ENCODE measurements at places on chromosomes 4 and X.

GRCh38 chrX:40651620-40652223 is 4.4 kb upstream of the CXorf38 start:
- no peaks in the 10 kb centered on the region for H3K4me1 ChIP-seq
- no peaks in the 10 kb centered on the region for H3K27me3 ChIP-seq
- DNase-seq, result peak; percentile 36
- no peaks in the 10 kb centered on the region for H3K36me3 ChIP-seq
- H3K4me3 ChIP-seq, result no peak overlapping the region

DNA sequence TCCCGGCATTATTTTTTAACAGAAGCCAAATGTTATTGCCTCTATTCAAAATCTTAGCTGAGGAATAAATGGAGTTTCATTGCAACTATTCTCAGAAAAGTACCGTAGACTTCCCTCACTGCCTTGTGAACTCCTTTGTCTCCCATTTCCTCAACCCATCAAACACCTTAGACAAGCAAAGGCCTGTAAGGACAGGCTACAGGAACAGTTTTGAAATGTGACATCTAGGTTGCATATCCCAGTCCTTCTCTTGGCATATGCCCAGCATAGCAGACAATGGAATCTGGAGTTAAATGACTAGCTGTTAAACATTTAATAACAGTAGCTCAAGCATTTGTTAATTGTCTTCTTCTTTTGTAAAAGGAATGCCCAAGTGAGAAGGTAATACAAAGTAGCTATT is 1371.7 kb downstream of the STIM2 start:
- no peaks in the 10 kb centered on the region for H3K36me3 ChIP-seq
- no peak overlapping the region for H3K4me3 ChIP-seq
- H3K27ac ChIP-seq, result no peak overlapping the region
- peaks cover 52% of the 10 kb centered on the region for H3K4me1 ChIP-seq

- peak; percentile 41 for DNase-seq
- peak overlapping the region; percentile 36 for H3K27ac ChIP-seq
- no peaks in the 10 kb centered on the region for H3K27me3 ChIP-seq
- H3K4me1 ChIP-seq, result peaks cover 35% of the 10 kb centered on the region
Measured at GRCh38 chr4:83231620-83232076, 53.0 kb downstream of the COQ2 start.

DNA sequence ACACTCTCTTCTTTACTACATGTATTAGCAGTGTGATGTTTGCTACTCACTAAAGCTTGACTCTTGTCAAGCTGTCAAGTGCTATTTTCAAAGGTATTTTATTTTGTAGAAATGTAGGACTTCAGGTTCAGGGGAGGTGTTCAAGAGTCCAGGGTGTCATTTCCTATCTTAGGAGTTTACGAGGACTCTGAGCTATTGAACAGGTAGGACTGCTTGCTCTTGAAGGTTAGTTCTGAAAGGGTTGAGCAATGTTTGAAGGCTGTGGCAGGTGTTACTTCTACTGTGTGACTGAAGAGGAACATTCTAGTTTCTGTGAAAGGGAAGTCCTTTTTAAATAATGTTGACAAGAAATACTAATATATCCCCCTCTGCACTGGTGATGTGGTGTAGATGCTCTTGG is 1151.2 kb downstream of the PDHA2 start:
- H3K27me3 ChIP-seq, result no peaks in the 10 kb centered on the region
- no peaks in the 10 kb centered on the region for H3K36me3 ChIP-seq
- no peak for DNase-seq
- H3K27ac ChIP-seq, result no peak overlapping the region
- no peak overlapping the region for H3K4me3 ChIP-seq

DNA sequence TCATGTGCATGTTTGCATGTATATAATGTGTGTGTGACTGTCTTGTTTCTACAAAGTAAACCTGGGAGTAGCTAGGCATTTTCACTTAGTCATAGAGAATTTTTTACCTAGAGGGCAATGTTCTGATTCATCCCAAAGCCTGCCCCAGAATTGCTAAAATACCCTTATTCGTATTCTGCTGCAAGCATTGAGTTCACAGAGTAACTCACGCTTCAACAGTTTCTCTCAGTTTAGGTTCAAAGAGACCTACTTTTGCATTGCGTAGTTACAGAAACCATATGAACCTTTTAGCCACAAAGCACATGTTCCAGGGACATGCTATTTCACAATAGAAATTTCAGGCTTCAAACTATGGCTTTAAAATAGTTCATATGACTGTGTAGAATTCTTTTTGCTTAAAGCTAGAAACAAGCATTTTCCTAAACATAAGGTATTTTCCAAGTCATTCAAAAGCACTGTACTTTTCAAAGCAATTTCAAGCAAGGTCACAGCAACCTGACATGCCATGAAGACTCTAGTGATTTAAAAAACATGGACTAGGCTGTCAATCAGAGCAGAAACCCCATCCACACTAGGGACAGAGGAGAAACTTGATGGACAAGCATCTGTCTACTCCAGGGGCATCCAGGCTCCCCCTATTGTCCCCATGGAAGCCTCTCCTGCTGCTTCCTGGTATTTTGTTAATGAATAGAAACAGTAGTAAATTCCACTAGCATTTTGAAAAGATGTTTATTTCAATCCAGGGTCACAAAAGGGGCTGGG is 81.5 kb upstream of the MAPK10 start:
- DNase-seq, result peak; percentile 31
- peaks cover 17% of the 10 kb centered on the region for H3K4me1 ChIP-seq
- no peak overlapping the region for H3K4me3 ChIP-seq
- no peak overlapping the region for H3K27ac ChIP-seq
- peaks cover 14% of the 10 kb centered on the region for H3K27me3 ChIP-seq

GRCh38 chr4:3196670-3197359 is 52.1 kb upstream of the MSANTD1 start:
- peak overlapping the region; percentile 11 for H3K27ac ChIP-seq
- no peak overlapping the region for H3K4me3 ChIP-seq
- no peak for DNase-seq
- no peaks in the 10 kb centered on the region for H3K27me3 ChIP-seq
- peaks cover 10% of the 10 kb centered on the region for H3K4me1 ChIP-seq
- peaks cover 3% of the 10 kb centered on the region for H3K36me3 ChIP-seq

GRCh38 chr4:26993539-26993938 is 132.9 kb downstream of the STIM2 start:
- no peaks in the 10 kb centered on the region for H3K36me3 ChIP-seq
- no peak for DNase-seq

GRCh38 chr4:52783069-52783468 is 31.8 kb upstream of the ERVMER34-1 start:
- no peaks in the 10 kb centered on the region for H3K4me1 ChIP-seq
- peaks cover 6% of the 10 kb centered on the region for H3K27me3 ChIP-seq
- H3K4me3 ChIP-seq, result no peak overlapping the region
- DNase-seq, result no peak
- H3K27ac ChIP-seq, result no peak overlapping the region

DNA sequence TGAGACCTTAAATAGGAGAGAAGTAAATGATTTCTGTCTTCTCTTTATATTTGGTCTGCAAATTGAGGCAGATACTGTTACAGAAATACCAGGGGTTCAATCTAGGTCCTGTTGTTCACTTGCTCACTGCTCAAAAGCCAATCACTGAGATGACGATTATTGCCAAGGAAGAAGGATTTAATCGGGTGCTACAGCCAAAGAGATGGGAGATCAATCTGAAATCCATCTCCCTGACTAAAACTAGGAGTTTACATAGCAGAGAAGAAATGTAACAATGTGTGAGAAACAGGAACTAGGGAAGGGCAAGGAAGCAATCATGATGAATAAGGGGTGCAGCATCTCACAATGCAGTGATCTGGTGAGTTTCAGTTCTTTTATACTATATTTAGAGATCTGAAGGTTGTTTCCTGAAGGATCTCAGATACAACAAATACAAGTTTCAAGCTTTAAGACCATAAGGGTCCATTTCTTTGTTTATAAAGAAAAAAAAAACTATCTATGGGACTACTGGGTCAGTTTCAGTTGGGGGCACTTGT is 117.9 kb upstream of the FAM9B start:
- H3K4me3 ChIP-seq, result no peak overlapping the region
- H3K36me3 ChIP-seq, result peaks cover 15% of the 10 kb centered on the region
- H3K27me3 ChIP-seq, result peaks cover 2% of the 10 kb centered on the region
- no peak for DNase-seq
- peak overlapping the region; percentile 32 for H3K27ac ChIP-seq

DNA sequence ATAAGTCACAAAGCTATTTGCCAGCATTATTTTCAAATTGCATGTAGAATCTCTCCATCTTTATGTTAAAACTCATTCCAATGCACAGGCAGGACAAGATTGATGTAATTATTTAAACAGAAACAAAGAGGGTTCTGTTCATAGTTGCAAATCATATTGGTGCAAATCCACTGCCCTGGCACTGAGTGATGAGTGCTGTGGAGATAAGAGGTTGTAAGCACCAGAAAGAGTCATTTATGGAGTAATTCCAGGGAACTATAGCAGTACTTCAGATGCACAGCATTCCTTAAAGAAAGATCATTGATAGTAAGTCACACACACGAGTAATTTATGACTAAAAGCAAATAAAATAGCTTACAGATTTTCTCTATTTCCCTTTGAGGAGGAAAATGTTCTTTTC is 337.7 kb upstream of the CTSO start:
- peak overlapping the region; percentile 50 for H3K4me3 ChIP-seq
- peak; percentile 51 for DNase-seq
- peak overlapping the region; percentile 57 for H3K27ac ChIP-seq
- peaks cover 51% of the 10 kb centered on the region for H3K4me1 ChIP-seq

DNA sequence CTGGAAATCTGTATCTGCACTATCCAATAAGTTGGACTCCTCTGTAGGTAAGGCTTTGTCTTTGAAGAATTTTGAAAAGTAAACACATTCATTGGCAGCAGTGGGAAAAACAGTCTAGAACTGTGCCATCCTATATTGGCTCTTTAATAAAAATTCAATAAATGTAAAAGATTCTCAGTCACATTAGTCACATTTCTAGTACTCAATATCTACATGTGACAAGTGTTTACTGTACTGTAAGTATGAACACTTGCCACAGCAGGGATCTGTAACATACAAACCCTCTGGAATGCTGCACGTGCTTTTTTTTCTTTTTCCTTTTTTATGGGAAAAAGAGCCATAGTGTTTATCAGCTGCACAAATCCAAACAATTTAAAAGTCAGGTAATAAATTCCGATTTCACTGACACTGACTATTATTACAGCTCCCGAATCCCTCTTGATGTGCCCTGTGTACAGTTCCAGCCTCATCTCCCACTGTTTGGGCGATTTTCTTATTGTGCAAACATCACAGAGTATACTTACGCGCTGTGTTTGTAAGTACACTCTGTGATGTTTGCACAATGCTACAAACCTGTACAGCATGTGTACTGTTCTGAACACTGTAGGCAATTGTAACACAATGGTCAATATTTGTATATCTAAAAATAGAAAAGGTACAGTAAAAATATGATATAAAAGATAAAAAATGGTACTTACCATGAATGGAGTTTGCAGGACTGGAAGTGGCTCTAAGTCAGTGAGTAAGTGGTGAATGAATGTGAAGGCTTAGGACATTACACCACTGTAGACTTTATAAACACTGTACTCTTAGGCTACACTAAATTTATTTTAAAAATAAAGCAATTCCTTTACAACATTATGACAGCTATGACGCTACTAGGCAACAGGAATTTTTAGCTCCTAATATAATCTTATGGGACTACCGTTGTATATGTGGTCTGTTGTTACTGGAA is 8.7 kb downstream of the PYURF start:
- no peak for DNase-seq
- no peak overlapping the region for H3K4me3 ChIP-seq
- H3K27ac ChIP-seq, result no peak overlapping the region

DNA sequence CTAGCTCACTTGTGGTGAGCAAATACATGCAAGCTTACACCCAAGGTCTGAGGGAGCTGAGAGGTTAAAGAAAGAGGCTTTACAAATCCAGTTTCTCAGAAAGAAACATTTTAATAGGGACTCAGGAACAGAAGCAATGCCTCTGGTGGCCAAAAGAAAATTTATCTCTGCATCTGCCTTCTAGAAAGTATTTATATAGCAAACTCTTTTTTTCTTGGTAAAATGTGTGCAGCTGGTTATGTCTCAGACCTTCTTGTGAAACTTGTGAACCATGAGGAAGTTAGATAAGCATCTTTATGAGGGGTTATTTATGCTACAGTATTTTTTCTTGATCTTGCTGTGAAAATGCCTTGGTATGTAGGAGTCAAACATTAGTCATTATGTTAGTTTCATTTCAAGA is 48.5 kb upstream of the CYSLTR1 start:
- peak; percentile 8 for DNase-seq
- H3K27ac ChIP-seq, result no peak overlapping the region
- no peaks in the 10 kb centered on the region for H3K36me3 ChIP-seq
- no peaks in the 10 kb centered on the region for H3K4me1 ChIP-seq
- H3K4me3 ChIP-seq, result no peak overlapping the region

- DNase-seq, result peak; percentile 32
- no peak overlapping the region for H3K27ac ChIP-seq
- no peak overlapping the region for H3K4me3 ChIP-seq
- H3K36me3 ChIP-seq, result peaks cover 7% of the 10 kb centered on the region
Measured at GRCh38 chr4:174340714-174341113, 57.0 kb downstream of the CEP44 start.

- peaks cover 5% of the 10 kb centered on the region for H3K4me1 ChIP-seq
- no peak for DNase-seq
- H3K27ac ChIP-seq, result no peak overlapping the region
- H3K4me3 ChIP-seq, result no peak overlapping the region
- no peaks in the 10 kb centered on the region for H3K36me3 ChIP-seq
Measured at GRCh38 chr4:112245383-112245782, 13.8 kb downstream of the AP1AR start.

DNA sequence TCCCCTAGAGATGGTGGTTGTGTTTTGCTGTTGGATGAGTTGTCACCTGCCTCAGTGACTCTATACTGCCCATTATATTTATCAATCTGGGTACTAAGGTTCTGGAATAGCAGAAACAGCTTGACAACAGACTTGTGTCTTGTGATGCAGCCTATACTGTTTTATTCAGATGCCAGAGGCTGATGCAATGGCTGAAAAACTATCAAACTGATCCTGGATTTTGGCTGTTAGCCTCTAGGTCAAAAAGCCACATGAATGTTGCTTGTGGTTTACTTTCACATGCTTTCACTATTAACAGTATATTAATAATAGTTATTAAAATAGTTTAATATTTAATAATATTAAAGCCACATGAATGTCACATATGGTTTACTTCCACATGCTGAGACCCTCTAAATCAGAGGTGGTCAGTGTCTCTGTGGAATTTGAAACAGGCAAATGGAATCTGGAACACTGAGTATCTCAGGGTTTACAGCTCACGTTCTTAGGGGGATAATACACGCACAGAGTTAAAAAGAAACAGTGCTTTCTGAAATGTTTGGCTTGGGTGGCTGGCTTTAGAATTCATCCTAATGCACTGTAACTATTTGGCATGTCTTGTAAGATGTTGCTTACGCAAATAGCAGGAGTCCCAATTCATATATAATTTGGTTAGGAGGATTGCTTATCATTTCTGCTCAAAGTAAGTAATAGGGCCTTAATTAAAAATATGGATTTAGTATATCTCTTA is 82.5 kb upstream of the LCORL start:
- H3K36me3 ChIP-seq, result no peaks in the 10 kb centered on the region
- H3K27ac ChIP-seq, result no peak overlapping the region
- peaks cover 4% of the 10 kb centered on the region for H3K27me3 ChIP-seq
- DNase-seq, result no peak
- H3K4me3 ChIP-seq, result no peak overlapping the region
- H3K4me1 ChIP-seq, result no peaks in the 10 kb centered on the region

GRCh38 chrX:105650986-105651385 is 171.4 kb upstream of the NRK start:
- no peak for DNase-seq
- H3K27ac ChIP-seq, result no peak overlapping the region
- H3K27me3 ChIP-seq, result peaks cover 2% of the 10 kb centered on the region
- H3K36me3 ChIP-seq, result no peaks in the 10 kb centered on the region

Data from HFFc6 (cell line).